ENCODE measurements at places on chromosomes 4 and X.

GRCh38 chr4:139301821-139302611 lies at the start of gene NDUFC1:
TSS of gene NDUFC1 (minus strand) at chr4:139302477. CDS start at chr4:139295798, 6,679 bp downstream.
- peak; percentile 44 for DNase-seq

DNA sequence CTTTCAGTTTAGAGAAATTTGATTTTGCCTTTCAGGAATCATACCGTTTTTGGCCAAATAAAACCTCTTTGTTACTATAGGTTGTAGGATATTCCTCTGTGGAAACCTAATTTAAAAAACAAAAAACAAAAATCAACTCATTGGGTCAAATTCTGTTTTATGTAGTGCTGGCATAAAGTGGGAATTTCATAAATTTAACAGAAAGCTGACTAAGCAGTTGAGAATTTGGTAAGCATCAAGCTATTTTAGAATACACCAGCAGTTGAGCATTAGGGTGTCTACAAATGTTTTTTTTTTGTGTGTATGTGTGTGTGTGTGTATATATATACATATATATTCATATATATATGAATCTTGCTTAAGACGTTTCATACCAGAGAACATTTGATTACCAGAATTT lies 47.4 kb downstream of the C4orf33 start:
- DNase-seq, result no peak

DNA sequence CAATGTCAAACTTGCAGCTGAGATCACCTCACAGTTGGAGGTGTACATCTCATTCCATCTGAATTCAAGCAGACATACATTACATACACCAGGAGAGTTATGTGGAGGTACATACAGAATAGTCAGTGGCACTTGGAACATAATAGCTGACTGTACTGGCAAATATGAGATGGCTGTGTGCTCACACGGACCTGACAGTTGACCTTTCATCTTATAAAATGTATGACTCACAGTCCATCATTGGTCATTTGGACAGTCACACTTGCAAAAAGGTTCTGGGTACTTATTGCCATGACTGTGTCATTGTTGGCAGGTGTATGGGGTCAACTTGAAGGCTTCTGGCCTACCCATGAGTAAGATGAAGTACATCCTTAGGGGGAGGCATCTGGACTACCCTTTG lies 88.6 kb upstream of the WDR1 start:
- no peak for DNase-seq

DNA sequence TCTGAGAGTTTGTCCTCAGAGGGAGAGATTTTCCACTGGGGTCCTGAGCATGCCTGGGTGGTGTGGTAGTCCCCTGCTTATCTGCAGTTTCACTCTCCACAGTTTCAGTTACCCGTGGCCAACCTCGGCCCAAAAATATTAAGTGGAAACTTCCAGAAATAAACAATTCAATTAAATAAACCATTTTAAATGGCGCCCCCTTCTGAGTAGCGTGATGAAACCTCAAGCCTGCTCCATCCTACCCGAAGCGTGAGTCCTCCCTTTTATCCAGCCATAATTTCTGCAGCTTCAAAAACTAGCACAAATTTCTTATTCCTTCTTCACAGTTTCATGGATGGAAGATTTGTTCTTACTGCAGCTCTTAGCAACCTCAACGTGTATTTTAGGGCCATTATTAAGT lies 26.7 kb downstream of the PNMA6E start:
- no peak for DNase-seq

DNA sequence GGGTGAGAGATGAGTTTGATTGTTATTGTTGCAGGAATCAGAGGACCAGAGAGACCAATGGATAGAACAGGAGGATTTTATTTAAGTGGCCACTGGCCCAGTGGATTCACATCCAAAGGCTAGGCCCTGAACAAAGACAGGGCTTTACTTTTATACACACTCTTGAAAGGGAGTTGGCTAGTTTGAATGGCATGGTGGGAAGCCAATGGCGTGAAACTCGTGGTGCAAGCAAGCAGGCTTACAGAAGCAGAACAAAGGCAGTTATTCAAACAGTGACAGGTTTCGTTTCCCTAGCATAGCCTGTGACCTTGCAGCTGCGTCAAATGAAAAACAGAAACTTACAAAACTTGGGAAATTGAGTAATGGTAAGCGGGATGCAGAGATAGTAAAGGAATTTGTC lies 110.2 kb upstream of the PRDX4 start:
- DNase-seq, result no peak

- no peak for DNase-seq
These were observed 71.3 kb downstream of the PPEF2 start for GRCh38 chr4:75830906-75831305.

DNA sequence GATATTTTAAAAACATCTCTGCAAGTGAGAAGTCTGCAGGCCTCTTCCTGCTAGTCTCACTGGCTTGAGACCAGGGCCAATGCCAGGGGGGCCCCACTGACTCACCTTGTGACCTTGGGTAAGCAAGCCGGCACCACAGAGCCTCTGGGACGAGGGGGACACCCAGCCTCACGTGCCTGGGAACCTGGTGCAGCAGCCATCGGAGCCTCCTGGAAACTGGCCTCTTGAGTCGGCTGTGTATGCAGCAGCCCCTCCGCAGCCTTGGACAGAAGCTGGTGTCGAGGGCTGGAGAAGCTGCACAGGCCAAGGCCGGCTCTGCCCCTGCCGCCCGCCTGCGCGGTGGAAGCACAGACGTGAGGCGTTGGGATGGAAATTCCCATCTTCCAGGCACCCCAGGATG lies 8.7 kb downstream of the TADA2B start:
- no peak for DNase-seq

DNA sequence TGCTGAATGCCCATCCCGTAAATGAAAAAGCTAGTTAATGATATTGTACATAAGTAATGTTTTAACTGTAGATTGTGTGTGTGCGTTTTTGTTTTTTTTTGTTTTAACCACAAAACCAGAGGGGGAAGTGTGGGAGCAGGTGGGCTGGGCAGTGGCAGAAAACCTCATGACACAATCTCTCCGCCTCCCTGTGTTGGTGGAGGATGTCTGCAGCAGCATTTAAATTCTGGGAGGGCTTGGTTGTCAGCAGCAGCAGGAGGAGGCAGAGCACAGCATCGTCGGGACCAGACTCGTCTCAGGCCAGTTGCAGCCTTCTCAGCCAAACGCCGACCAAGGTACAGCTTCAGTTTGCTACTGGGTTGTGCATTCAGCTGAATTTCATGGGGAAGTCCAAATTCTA lies at the start of gene SPP1:
Gene SPP1, plus strand, starts transcription at position 249 of the 400 bp plus-strand sequence. CDS start 1,182 bp downstream, outside the sequence.
- DNase-seq, result no peak

DNA sequence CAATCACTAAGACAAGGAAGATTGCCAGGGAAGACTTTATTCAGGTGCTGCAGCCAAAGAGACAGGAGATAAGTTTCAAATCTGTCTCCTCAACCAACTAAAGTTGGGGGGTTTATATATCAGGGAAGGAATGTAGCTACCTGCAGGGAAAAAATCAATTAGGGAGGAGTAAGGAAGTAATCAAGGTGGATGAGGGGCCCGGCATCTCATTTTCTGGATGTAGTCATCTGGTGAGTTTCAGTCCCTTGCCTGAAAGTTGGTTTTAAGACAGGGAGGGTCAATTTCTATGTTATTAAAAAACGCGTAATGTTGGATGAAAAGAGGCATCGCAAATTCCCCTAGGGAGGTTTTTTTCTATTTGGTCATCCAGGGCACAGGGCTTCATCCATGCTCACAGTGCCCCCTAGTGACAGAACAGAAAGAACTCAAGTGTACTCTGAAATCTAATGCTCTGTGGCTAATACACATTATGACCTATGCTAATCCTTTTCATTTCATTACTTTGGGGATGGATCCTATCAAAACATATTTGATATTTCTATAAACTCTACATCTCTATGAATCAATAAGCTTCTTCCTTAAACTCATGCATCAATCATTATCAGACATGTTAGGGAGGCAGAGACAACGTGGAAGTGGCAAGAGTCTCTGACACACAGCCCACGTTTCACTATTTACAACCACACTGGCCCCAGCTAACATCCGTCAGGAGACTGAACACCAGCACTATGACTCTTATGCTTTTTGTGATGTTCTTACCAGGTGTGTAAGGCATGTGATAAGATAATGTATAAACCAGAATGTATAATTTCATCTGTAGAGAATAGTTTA lies 1577.0 kb upstream of the TENM3 start:
- peak; percentile 16 for DNase-seq

DNA sequence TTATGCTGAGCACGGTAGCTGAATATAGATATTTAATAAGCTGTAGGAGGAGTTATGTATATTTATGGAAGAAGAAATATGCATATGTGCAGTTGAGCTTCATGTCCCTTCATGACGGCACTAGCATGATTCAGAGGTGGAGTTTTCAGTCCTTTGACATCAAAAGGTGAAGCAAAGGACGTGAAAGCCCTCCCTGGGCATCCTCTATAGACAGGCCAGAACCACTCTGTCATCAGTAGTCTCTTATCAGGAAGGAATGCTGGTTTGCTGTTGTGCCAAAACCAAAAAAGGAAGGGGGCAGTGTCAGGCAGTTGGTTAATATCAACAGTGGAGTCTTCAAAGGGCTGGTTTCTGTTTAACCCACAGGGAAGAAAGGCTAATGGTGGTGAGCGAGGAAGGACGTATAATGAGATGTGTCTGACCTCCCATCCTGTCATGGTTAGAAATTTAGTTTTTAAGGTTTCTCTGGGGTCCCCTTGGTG lies 23.5 kb upstream of the IL2 start:
- no peak for DNase-seq

All from hematopoietic multipotent progenitor cell treated with erythropoietin and hydrocortisone succinate and interleukin-3 and kit ligand, for 15 days (in vitro differentiated cells).